ENCODE measurements at places on chromosomes 12 and 14. TPM values are rescaled to one million over a fixed set of nuclear protein-coding genes. Genes with fewer than 3 reads are reported as not detected.

SELPLG gene
- 0.80 TPM for polyA plus RNA-seq

NRL gene
- 0.29 TPM for polyA plus RNA-seq

RNU6-7 gene
- not detected for polyA plus RNA-seq

CCDC38 gene
- polyA plus RNA-seq: not detected

ETFBKMT gene
- 1.1 TPM for polyA plus RNA-seq

KRT8 gene
- polyA plus RNA-seq: 286 TPM

HCAR3 gene
- polyA plus RNA-seq: 2.8 TPM

KRT77 gene
- 1.3 TPM for polyA plus RNA-seq

KRT72 gene
- polyA plus RNA-seq: not detected

RHOJ gene
- polyA plus RNA-seq: 0.26 TPM

- no peaks in the 10 kb centered on the region for H3K36me3 ChIP-seq
- peak overlapping the region; percentile 57 for H3K4me3 ChIP-seq
- H3K27ac ChIP-seq: peak overlapping the region; percentile 27
- peaks cover 45% of the 10 kb centered on the region for H3K4me1 ChIP-seq
- no peaks in the 10 kb centered on the region for H3K27me3 ChIP-seq
Measured at GRCh38 chr14:104677512-104678332, 11.7 kb upstream of the INF2 start.

- H3K4me1 ChIP-seq: no peaks in the 10 kb centered on the region
- H3K36me3 ChIP-seq: no peaks in the 10 kb centered on the region
- no peak overlapping the region for H3K4me3 ChIP-seq
- H3K27ac ChIP-seq: no peak overlapping the region
- no peak for DNase-seq
Measured at GRCh38 chr12:71250166-71250565, 92.4 kb upstream of the TSPAN8 start.

DNA sequence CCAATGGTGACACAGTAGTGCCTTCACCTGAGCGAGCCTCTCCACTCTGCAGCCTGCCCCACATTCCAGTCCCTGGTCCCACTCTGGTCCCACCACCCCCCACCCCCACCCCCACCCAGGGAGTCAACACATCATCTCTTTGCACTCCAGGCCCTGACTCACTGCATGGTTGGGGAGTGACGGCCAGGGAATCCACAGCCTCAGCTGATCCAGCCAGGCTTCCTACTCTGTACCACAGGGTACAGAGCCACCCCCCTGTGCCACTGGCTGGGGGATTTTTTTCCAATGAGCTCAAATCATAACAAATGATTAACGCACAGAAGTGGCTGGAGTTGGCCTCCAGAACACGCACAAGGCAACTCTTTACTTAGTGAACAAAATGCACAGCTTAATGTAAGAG is 233.7 kb downstream of the NTF3 start:
- H3K4me3 ChIP-seq: no peak overlapping the region
- no peak for DNase-seq
- H3K27me3 ChIP-seq: no peaks in the 10 kb centered on the region
- no peak overlapping the region for H3K27ac ChIP-seq
- H3K4me1 ChIP-seq: no peaks in the 10 kb centered on the region

GRCh38 chr14:24178399-24179178 is 6.7 kb downstream of the REC8 start:
- no peaks in the 10 kb centered on the region for H3K4me1 ChIP-seq
- DNase-seq: no peak
- H3K27me3 ChIP-seq: no peaks in the 10 kb centered on the region
- no peak overlapping the region for H3K4me3 ChIP-seq

DNA sequence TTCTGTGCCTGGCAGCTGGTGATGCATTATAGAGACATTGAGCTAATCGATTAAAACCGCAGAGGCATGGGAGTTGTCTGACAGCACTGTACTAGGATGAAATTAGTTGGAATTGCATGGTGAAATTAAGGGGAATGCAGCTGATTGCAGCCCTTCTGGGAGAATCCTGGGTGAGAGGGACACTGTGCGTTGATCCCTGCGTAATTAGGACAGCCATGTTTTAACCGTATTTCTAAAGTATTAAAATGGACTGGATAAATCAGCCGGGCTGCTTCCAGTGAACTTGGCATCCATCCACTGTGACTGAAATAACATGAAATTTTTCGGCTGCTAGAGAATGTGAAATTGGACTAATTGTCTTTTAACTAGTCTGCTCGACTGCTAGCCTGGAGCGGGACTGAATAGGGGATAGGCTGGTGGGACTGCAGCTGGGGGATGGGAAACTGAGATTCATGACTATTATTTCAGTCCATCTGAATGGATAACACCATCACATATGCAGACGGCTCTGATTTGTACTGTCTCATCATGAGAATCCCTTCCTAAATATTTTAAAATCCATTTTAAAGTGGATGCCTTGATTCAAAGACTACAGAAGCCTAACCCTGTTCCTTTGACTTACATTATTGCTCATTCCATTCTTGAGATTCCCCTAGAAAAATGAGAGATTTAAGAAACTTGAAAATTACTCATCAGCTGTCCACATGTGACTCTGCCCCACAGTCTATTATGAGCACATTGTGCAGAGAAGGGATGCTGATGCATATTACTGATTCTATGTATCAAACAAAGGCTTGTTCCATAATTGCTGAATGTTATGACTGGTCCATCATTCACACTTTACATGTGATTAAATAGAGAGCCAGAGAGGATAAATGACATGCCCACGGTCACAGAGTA is 343.9 kb downstream of the NPAS3 start:
- no peak for DNase-seq
- H3K4me1 ChIP-seq: no peaks in the 10 kb centered on the region
- no peaks in the 10 kb centered on the region for H3K36me3 ChIP-seq
- no peak overlapping the region for H3K4me3 ChIP-seq
- peaks cover 5% of the 10 kb centered on the region for H3K27me3 ChIP-seq
- no peak overlapping the region for H3K27ac ChIP-seq

- H3K27ac ChIP-seq: no peak overlapping the region
- H3K27me3 ChIP-seq: no peaks in the 10 kb centered on the region
- DNase-seq: no peak
- peaks cover 15% of the 10 kb centered on the region for H3K4me1 ChIP-seq
- H3K4me3 ChIP-seq: no peak overlapping the region
Measured at GRCh38 chr12:15928870-15929571, 17.9 kb downstream of the DERA start.

- H3K36me3 ChIP-seq: no peaks in the 10 kb centered on the region
- peak overlapping the region; percentile 87 for H3K27ac ChIP-seq
- peak overlapping the region; percentile 73 for H3K4me3 ChIP-seq
- H3K4me1 ChIP-seq: peaks cover 29% of the 10 kb centered on the region
- DNase-seq: no peak
Measured at GRCh38 chr12:45214749-45215418, 1.0 kb upstream of the ANO6 start.

DNA sequence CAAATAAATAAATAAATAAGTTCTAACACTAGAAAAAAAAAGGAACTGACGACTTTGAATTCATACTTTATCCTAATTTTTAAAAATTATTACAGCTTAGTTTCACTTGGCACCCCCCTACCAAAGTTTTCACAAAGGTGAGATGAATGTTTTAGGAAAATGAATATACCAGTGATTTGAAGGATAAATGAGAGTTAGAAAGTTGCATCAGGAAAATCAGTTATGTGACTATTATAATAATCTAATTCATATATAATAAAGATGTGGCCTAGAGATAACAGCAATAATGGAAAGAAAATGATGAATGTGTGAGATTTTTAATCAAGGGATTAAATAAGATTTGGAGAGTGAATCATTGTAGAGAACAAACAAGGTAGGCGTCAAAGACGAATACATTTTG is 103.0 kb upstream of the RAP1B start:
- H3K27ac ChIP-seq: no peak overlapping the region
- no peaks in the 10 kb centered on the region for H3K27me3 ChIP-seq
- no peak overlapping the region for H3K4me3 ChIP-seq
- H3K4me1 ChIP-seq: peaks cover 14% of the 10 kb centered on the region
- DNase-seq: no peak

GRCh38 chr14:97138801-97139200 is 341.6 kb downstream of the VRK1 start:
- no peaks in the 10 kb centered on the region for H3K36me3 ChIP-seq
- no peak for DNase-seq
- peaks cover 8% of the 10 kb centered on the region for H3K4me1 ChIP-seq
- H3K4me3 ChIP-seq: no peak overlapping the region

GRCh38 chr12:107405436-107405835 is 280.2 kb upstream of the PWP1 start:
- H3K4me1 ChIP-seq: no peaks in the 10 kb centered on the region
- no peak for DNase-seq
- no peak overlapping the region for H3K27ac ChIP-seq

GRCh38 chr12:68175557-68176061 is 16.1 kb upstream of the IFNG start:
- H3K4me3 ChIP-seq: no peak overlapping the region
- peaks cover 5% of the 10 kb centered on the region for H3K4me1 ChIP-seq
- no peaks in the 10 kb centered on the region for H3K27me3 ChIP-seq
- no peak overlapping the region for H3K27ac ChIP-seq

GRCh38 chr14:44887596-44887955 is 74.2 kb downstream of the KLHL28 start:
- H3K36me3 ChIP-seq: no peaks in the 10 kb centered on the region
- no peaks in the 10 kb centered on the region for H3K27me3 ChIP-seq
- no peak overlapping the region for H3K4me3 ChIP-seq
- H3K4me1 ChIP-seq: no peaks in the 10 kb centered on the region
- DNase-seq: no peak

DNA sequence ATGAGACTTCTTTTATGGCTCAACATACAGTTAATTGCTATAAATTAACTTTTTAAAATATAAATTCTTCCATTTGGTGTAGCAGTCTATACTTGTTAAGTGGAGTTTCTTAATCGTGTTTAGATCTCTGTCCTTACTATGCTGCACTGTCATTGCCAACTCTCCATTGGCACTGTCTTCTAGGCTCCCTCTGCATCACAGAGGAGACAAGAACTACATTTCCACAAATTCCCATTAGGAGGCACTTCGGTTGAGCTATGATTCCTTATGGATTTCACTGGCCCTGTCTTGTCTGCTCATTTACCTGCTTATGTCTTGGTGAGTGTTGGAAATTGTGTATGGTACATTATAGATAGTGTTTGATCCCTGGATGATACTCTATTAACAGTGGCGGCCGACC is 630.9 kb upstream of the ATXN7L3B start:
- no peaks in the 10 kb centered on the region for H3K27me3 ChIP-seq
- no peak for DNase-seq
- no peaks in the 10 kb centered on the region for H3K36me3 ChIP-seq
- no peak overlapping the region for H3K27ac ChIP-seq
- no peaks in the 10 kb centered on the region for H3K4me1 ChIP-seq

DNA sequence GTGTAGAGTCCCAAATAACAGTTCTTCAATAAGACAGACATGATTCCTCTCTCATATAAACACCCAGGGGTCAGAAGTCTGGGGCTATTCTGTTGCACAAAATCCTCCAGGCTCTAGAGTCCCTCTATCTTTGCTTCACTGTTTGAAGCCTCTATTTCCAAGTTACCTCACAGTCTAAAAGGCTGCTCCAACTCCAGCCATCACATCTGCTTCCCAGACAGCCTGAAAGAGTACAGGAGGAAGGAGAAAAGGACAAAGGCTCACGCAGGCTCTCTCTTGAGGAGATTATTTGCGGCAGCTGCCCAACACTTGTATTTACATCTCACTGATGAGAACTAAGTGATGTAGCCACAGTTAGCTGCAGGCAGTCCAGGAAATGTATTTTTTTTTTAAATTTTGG is 6.4 kb downstream of the PAPLN start:
- peaks cover 20% of the 10 kb centered on the region for H3K27me3 ChIP-seq
- H3K4me3 ChIP-seq: no peak overlapping the region
- no peak for DNase-seq
- no peak overlapping the region for H3K27ac ChIP-seq

DNA sequence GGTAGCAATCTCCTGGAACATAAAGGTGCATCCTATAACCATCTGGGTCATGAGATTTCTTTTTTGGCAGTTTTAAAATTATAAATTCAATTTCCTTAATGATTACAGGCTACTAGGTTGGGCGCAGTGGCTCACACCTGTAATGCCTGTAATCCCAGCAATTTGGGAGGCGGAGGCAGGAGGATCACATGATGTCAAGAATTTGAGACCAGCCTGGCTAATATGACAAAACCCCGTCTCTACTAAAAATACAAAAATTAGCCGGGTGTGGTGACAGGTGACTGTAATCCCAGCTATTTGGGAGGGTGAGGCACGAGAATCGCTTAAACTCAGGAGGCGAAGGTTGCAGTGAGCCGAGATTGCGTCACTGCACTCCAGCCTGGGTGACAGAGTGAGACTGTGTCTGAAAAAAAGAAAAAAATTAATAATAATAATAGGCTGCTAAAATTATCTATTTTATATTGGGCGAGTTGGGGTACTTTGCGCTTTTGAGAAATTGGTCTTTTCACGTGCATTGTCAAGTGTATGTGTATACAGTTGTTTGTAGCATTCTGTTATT is 17.2 kb upstream of the ARF6 start:
- H3K4me3 ChIP-seq: no peak overlapping the region
- no peaks in the 10 kb centered on the region for H3K36me3 ChIP-seq
- peaks cover 8% of the 10 kb centered on the region for H3K4me1 ChIP-seq
- no peaks in the 10 kb centered on the region for H3K27me3 ChIP-seq

DNA sequence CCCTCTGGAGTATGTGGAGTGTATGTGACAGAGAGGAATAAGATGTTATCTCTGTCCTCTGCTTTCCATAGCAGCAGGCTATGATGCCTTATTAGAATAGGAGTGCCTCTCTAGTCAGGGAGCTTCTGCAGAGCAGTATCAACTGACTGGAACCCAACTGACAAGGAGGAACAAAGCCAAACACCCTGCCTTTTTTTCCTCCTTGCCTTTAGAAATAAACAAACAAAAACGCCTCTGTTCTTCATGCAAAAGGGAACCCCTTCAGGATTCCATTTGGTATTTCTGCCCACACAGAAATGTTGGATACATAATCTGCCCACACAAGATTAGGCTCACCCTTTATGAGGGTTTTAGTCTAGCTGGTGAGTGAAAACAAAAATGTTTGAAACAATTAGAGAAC is 50.3 kb downstream of the VRK1 start:
- H3K27me3 ChIP-seq: no peaks in the 10 kb centered on the region
- no peak overlapping the region for H3K4me3 ChIP-seq
- DNase-seq: no peak
- no peaks in the 10 kb centered on the region for H3K4me1 ChIP-seq

DNA sequence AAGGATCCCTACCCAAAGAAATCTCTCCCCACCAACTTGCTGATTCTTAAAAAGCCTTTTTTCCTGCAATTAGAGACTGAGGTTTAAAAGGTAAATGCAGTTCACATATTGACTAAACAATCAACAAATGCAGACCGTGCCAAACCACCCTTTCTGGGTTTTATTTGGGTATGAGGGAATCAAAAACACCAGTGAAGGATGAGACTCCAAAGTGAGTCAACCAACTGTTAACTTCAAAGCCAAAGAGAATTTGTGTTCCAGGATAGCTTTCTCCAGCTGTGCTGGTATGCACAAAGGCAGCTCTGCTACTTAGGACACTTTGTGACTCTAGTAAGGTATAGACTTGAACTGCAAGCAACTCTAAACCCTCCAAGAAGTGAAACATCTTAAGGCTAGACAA is 39.4 kb downstream of the RPS29 start:
- H3K4me1 ChIP-seq: peaks cover 4% of the 10 kb centered on the region
- no peak overlapping the region for H3K27ac ChIP-seq
- no peaks in the 10 kb centered on the region for H3K27me3 ChIP-seq
- no peak overlapping the region for H3K4me3 ChIP-seq
- no peaks in the 10 kb centered on the region for H3K36me3 ChIP-seq
- no peak for DNase-seq

- no peaks in the 10 kb centered on the region for H3K36me3 ChIP-seq
- H3K27me3 ChIP-seq: no peaks in the 10 kb centered on the region
- no peak overlapping the region for H3K27ac ChIP-seq
- no peak overlapping the region for H3K4me3 ChIP-seq
Measured at GRCh38 chr14:34742270-34743115, 28.1 kb upstream of the CFL2 start.
